ENCODE measurements at places on chromosomes 12 and 14. TPM values are rescaled to one million over a fixed set of nuclear protein-coding genes. Genes with fewer than 3 reads are reported as not detected.

DYRK2 gene
- total RNA-seq = 42.9 TPM

TMEM132C gene
- not detected for total RNA-seq

ERBB3 gene
- total RNA-seq = 145 TPM

DNA sequence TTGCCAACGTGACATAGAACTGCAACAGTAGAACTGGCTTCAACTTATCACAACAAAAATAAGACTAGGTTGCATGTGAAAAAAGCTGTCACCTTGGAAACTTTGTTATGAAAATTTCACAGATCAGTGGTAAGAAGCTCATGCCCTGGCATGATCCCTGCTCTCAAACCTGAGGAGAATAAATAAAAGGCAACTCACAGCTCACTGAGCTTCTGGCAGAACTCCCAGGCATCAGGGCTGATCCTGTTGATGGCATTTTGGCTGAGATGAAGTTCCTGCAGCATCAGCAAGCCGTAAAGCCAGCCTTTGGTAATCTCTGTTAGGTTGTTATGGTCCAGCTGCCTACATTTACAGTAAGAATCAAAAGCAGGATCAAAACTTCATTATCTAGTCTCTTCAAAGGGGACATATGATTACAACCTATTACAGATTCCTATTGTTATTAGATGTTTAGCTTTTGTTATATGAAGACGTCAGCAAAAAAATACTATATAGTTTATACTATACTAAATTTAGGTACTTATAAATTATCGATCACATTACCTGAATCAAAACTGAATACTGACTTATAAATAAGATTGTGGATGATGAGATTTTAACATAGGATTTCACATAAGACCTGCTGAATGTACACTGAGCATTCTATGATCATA is 32.0 kb downstream of the LRIG3 start:
- no peaks in the 10 kb centered on the region for H3K4me1 ChIP-seq
- DNase-seq = no peak
- H3K36me3 ChIP-seq = peaks cover 18% of the 10 kb centered on the region
- no peak overlapping the region for H3K4me3 ChIP-seq
- no peak overlapping the region for H3K27ac ChIP-seq

DNA sequence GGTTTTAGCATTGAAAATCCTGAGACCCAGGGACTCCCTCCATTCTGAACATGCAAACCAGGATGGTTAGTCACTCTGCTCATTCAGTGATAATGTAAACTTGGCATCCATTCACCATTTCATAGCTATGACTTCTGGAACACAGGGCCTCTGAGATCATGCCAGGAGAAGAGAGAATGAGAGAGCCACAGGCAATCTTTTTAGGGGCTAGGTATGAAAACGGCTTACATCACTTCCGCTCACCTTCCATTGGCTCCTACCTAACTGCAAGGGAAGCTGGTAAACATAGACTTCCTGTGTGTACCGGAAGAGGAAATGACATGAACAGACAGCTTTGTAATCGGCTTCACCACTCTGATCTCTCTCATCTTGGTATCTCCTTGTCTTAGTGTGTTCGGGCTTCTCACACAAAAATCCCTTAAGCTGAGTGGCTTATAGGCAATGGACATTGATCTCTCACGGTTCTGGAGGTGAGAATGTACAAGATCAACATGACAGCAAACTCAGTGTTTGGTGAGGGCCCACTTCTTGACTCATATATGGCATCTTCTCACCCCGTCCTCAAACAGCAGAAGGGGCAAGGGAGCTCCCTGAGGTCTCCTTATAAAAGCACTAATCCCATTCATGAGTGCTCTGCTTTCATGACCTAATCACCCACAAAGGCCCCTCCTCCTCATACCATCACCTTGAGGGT is 465.9 kb upstream of the TBX3 start:
- no peaks in the 10 kb centered on the region for H3K36me3 ChIP-seq
- H3K4me1 ChIP-seq = no peaks in the 10 kb centered on the region
- H3K4me3 ChIP-seq = no peak overlapping the region
- DNase-seq = no peak

DNA sequence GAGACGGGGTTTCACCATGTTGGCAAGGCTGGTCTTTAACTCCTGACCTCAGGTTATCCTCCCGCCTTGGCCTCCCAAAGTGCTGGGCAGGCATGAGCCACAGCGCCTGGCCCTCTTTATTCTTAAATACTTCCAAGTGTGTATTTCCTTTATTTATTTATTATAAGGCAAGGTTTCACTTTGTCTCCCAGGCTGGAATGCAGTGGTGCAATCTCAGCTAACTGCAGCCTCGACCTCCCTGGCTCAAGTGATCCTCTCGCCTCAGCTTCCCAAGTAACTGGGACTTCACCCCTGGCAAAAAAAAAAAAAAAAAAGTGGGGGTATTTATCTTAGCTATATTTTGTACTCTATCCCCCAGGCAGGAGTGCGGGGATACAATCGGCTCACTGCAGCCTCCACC is 6.8 kb downstream of the FAM216A start:
- H3K27me3 ChIP-seq = no peaks in the 10 kb centered on the region
- DNase-seq = no peak
- H3K27ac ChIP-seq = no peak overlapping the region

DNA sequence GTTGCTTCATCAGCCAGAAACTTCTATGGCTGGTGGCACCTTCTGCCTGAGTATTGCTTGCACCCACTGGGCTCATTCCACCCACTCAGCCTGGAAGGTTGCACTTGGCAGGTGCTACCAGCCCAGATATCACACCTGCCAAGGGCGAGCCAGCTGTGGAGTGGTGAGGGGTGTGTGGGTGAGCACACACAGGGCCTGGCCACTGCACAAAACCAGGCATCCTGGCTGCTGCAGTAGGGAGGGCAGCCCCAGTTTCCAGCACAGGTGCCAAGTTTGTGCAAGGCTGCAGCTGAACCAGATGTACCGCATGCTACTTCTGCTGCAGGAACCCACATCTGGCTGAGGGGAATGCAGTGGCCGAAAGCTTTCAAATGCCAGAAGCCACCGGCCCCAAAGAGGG is 1147.8 kb downstream of the FSCB start:
- no peak overlapping the region for H3K27ac ChIP-seq
- no peaks in the 10 kb centered on the region for H3K27me3 ChIP-seq
- no peak overlapping the region for H3K4me3 ChIP-seq

DNA sequence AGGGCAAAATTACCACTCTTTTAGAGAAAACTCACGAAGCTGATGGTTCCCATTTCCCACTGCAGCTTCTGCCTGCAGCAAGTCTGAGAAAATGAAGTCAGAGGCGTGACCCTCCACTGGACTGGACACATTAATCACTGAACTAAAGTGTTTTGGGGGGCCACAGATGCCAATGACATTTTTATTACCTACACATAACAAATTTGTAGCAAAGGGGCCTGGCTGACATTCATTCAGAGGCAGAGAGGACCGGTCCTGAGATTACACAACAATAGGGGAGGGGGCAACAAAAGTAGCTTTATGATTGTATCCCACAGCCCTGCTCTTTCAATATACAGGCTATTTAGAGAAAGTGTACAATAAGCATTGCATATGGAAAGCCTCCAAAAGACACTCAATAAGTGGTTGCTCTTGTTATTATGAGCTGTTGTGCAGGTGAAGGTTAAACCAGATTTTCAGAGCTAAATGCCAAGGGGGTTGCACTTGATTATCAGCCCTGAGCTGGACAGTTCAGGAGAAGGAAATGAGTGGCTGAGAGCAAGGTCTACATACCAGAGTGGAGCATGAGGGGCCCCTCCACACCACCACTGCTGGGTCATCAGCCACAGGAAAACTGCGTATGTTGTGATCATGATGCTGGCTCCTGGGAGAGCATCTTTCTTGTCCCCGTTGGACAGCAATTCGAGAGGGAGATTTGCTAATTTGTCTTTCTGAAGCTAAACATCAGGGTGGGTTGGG is 41.5 kb upstream of the CCDC60 start:
- H3K4me1 ChIP-seq = no peaks in the 10 kb centered on the region
- H3K27ac ChIP-seq = no peak overlapping the region
- H3K4me3 ChIP-seq = no peak overlapping the region
- peaks cover 82% of the 10 kb centered on the region for H3K27me3 ChIP-seq
- DNase-seq = no peak
- H3K36me3 ChIP-seq = no peaks in the 10 kb centered on the region
